ENCODE measurements at places on chromosomes 2 and 18.

- no peak for DNase-seq
Observed at GRCh38 chr18:64245126-64245861, 96.4 kb upstream of the LINC00305 start.

DNA sequence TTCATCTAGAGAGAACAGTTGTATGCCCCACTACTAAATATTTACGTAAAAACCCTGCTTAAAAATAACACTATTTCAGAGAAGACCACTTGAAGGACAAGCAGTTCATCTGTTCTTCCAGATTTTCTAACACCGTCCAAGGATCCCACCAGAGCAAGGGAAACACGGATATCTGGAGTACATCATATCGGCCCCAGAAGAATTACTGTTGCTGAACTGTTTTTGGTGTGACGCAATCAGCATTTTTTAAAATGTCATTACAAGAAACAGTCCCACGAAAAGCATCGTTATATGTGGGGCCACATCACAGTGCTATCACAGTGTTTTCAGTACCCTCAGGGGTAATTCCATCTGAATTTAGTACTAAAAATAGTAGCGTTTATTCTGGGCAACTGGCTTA lies 134.5 kb upstream of the PKDCC start:
- DNase-seq: no peak

DNA sequence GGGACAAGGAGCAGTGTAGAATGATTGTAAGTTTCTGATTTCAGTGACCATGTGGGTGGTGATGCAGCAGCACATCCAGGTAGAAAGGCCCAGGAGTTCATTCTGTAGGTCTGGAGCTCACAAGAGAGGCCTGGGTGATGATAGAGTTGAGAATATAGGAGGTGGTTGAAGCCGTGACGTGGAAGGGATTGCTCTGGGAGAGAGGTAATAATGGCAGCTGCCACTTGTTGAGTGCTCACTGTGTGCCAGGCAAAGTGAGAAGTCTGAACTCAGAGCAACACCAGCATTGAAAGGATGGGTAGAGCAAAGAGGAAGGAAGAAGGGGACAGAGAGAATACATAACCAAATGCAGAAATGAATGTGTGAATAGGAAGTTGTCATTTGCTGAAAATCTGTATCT lies 3.3 kb downstream of the TTLL4 start:
- DNase-seq: no peak

DNA sequence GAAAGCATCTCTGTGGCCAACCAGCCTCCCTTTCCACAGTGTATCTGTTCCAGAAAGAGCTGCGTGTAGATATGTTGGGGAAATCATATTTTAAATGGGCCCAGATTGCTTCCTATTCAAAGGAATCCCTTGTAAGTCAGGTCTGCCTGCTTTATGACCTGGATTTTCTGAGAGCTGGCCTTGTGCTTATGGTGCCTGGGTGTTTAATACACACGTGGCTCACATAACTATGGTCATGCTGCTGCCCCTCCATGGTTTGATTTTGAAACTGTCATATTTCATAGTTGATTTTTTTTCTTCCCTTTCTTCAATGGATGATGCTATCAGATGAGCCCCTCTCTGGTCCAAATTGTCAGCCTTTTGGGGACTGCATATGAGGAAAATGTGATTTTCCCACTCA lies 111.5 kb upstream of the CNGA3 start:
- no peak for DNase-seq

DNA sequence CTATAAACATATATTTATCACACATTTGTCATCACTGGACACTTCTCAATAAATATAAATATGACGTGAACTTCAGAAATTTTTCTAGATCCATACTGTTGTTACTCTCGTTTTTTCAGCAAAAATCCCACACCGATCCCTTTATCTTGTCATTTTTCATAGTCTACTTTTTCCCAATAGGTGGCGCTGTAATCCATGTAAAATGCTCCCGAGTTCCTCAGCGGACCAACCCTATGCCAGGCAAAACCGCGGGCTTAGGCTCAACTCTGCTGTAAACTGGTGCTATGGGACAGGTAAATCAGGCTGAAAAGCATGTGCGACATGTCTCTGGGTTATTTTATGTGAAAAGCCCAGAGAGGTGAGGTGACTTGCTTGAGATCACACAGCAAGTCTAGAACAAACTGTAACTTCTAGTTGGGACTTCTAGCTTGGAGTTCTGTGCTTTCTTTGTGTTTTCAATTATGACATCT lies 104.0 kb downstream of the COBLL1 start:
- peak; percentile 76 for DNase-seq

- DNase-seq: no peak
Observed at GRCh38 chr2:34123996-34124785, 525.1 kb upstream of the FAM98A start.

DNA sequence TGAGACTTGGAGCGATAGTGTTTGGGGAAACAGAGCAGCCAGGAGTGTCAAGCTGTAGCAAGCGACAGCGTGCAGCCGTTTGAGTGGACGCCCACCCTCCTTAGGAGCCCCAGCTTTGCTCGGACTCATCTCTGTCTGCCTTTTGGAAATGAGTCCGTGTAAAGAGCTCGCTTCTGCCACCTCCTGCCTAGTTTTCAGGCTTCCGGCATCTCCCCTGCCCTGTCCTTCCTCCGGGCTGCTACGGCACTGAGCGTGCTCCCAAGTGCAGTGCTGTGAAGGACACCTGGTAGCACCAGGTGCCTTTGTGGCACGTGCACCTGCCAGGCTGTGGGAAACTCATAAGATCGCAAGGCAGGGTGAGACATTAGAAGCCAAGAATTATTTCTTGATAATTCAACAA lies 117.1 kb downstream of the RNF144A start:
- no peak for DNase-seq

- DNase-seq: no peak
Observed at GRCh38 chr2:66830881-66831280, 396.0 kb downstream of the MEIS1 start.

DNA sequence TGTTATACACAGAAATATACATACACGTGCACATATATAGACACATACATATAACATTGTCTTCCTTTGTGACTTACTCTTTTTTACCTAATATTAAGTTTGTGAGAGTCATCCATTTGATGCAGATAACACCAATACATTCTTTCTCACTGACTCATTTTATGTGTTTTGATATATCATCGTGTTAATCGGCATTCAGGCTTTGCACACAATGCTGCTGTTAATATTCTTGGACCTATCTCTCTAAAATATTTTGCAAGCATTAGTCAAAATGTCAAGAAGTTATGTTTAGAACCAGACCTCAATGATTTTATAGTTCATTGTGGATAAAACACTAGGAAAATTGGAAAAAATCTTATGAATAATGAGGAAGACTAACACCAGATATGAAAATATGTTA lies 441.1 kb downstream of the LRATD1 start:
- DNase-seq: no peak

- DNase-seq: peak; percentile 55
Observed at GRCh38 chr2:97732436-97733340, 19.3 kb downstream of the ZAP70 start.

Data from ascending aorta (tissue), 2 donors.